ENCODE measurements at places on chromosomes 7 and 10. TPM values are rescaled to one million over a fixed set of nuclear protein-coding genes. Genes with fewer than 3 reads are reported as not detected.

DNA sequence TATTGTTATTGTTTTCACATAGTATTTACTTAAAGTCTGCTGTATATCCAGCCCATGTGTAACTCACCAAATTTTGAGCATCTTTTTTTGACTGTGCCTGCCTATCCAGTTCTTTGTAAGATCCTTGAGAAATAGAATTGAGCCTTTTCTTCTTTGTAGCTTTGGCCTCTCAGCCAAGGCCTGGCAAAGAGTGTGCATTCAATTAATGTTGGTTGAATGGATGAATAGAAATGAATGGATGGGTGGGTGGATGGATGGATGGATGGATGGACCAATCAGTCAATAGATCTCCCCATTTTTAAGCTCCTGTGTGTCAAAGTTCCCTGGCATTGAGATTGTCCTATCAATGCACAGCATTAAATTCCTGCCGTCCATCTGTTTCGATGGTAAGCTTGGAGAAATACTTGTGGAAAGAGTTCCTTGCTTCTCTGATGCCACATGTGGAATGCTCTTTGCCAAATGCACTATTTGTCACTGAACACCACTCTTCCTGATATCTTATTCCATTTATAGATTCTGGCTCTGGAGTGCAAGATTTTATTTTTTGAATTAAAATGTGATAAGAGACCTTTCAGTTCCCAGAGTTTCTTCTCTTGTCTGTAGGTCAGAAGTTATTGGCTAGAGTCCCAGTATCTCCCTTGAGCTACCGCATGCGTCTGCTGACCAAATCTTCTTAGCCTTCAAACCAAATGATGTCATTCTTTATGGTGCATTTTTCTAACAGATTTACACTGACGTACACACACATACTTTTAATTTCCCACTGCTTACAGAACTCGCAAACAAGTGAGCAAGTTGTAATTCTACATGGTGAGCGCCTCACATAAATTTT, 20.7 kb upstream of the ADRB1 start:
- no peak for DNase-seq

GRCh38 chr7:117872561-117873309, 506 bp downstream of the CTTNBP2 start:
- peak; percentile 12 for DNase-seq

DNA sequence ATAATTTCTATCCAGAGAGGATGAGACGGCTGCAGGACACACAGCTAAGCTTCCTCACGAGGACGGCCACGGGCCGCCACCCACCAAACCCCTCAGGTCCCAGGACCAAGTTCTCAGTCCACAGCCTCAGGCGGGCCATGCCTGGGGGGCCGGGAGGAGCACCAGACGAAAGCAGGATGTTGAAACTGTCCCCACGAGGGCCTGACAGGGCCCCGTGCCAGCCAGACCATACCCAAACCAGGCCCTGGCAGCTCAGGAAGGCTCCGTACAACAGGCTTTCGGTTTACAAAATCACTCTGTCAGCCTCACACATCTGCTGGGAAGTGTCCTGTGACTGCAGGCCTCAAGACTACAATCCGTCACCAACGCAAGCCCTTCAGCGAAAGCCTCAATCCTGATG, 14.5 kb downstream of the TUBGCP2 start:
- DNase-seq, result no peak

GRCh38 chr10:129467359-129468064, 471 bp downstream of the MGMT start:
- DNase-seq, result no peak

- DNase-seq, result peak; percentile 23
These were observed 51.5 kb downstream of the CCNY start for GRCh38 chr10:35387768-35388167.

GRCh38 chr7:22997871-22998518, 15.9 kb downstream of the HYCC1 start:
- DNase-seq, result no peak

- DNase-seq, result peak; percentile 57
These were observed at the start of gene AMPH for GRCh38 chr7:38630720-38631673. Gene AMPH (minus strand): TSS chr7:38631373. CDS start chr7:38631351, 22 bp downstream.

DNA sequence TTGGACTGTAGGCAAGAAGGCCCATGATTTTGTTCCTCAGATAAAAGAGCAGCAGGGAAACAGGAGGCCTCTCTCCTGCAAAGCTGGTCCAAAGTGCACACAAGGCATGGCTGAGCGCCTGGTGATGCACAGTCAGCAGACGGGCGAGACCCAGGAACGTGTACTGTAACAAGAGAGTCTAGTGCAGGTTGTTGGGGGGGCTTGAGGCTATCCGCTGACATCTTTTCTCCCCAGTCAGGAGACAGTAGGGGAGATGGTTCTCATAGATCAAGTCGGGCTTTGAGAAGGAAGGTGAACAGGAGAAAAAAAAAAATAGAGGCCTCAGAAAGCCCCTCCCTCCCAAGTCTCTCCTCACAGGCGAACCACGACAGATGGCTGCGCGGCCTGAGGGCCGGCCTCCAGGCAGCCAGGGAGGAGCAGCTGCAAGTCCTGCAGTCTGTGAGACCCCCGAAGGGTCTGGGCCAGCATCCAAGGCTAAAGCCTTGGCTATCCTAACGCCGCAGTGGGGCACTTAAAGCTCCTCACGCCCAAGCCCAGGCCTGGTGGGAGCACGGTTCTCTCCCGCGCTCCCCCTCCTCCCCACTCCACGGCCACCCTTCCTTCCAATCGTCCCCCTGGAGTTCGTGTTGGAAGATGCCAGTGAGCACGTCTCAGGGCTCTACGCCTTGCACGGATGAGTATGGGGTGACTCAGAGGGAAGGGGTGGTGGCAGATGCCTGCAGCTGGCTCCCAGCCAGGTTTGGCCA, 68.3 kb downstream of the PRKAG2 start:
- DNase-seq, result peak; percentile 48

Gene SLC26A3
- not detected for total RNA-seq

Gene CH25H
- total RNA-seq, result 0.63 TPM

Gene OPALIN
- total RNA-seq, result not detected
